ENCODE measurements at places on chromosomes 6 and 20. TPM values are rescaled to one million over a fixed set of nuclear protein-coding genes. Genes with fewer than 3 reads are reported as not detected.

DNA sequence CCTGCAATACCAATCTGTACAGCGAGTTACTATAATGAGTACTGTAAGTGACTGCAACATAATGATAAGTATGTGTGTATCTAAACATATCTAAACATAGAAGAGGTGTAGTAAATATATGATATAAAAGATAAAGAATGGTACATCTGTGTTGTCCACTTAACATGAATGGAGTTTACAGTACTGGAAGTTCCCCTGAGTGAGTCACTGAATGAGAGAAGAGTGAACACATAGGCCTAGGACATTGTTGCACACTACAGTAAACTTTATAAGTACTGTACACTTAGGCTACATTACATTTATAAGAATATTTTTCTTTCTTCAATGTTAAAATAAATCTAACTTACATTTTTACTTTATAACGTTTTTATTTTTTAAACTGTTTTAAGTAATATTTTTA lies 380.4 kb downstream of the MMUT start:
- no peaks in the 10 kb centered on the region for H3K27me3 ChIP-seq
- H3K36me3 ChIP-seq, result no peaks in the 10 kb centered on the region
- no peak overlapping the region for H3K27ac ChIP-seq
- no peaks in the 10 kb centered on the region for H3K4me1 ChIP-seq

DNA sequence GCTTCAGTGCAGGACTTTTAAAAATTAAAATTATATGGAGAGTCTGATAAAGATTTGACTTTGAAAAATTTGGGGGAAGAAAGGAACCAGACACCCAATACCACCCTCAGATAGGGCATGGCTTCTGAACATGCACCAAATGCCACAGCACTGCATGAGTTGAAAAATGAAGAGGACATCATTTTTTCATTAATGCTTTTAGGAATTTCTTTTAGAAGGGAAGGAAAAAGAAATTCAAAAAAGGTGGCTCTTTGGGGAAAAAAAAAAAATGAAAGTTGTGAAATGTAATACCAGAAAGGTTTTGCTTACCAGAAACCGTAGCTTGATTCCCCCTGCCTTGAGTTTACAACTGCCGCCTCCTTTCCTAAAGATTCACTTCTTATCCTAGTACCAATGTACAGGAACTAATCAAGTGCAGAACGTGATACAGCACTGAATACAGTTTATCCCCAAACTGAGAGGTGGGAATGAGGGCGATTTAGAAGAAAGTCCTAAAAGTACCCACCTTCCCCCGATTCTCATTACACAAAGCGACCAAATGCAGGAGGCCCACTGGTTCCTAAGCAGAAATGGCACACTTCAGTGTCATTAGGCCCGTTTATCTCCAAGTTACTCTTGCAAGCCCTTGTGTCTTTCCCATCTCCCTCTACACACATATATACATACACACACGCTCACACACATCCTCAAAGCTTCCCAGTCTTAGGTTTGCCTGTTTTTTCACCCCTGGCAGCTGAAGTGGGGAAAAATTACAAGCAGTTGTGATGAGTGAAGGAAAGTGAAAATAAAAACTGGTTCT lies 2.8 kb downstream of the PPP1R10 start:
- H3K36me3 ChIP-seq, result peaks cover 65% of the 10 kb centered on the region
- H3K4me3 ChIP-seq, result peak overlapping the region; percentile 99
- DNase-seq, result no peak
- peak overlapping the region; percentile 99 for H3K27ac ChIP-seq
- H3K4me1 ChIP-seq, result peaks cover 58% of the 10 kb centered on the region
- no peaks in the 10 kb centered on the region for H3K27me3 ChIP-seq

- no peaks in the 10 kb centered on the region for H3K4me1 ChIP-seq
- no peak overlapping the region for H3K4me3 ChIP-seq
- no peak for DNase-seq
- H3K36me3 ChIP-seq, result no peaks in the 10 kb centered on the region
Observed at GRCh38 chr20:63756648-63756991, 17.0 kb downstream of the SLC2A4RG start.

DNA sequence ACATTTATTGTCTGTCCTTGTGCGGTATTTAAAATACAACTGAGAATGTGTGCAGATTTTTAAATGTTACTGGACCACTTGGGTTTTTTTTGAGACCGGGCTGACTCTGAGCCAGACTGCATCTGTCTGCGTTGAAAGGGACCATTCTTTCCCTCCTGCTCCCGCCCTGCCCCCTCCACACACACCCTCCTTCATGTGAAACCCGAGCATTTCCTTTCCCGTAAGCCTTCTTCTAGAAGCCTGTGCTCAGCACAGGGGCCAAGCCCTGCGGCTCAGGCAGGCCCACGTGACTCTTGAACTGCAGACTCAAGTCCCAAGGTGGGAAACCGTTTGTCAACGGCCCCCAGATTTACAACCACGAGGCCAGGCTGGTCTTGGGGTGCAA lies 82.7 kb upstream of the FOXC1 start:
- H3K4me3 ChIP-seq, result no peak overlapping the region
- peaks cover 8% of the 10 kb centered on the region for H3K4me1 ChIP-seq
- DNase-seq, result no peak
- H3K27me3 ChIP-seq, result peaks cover 25% of the 10 kb centered on the region
- no peak overlapping the region for H3K27ac ChIP-seq

DNA sequence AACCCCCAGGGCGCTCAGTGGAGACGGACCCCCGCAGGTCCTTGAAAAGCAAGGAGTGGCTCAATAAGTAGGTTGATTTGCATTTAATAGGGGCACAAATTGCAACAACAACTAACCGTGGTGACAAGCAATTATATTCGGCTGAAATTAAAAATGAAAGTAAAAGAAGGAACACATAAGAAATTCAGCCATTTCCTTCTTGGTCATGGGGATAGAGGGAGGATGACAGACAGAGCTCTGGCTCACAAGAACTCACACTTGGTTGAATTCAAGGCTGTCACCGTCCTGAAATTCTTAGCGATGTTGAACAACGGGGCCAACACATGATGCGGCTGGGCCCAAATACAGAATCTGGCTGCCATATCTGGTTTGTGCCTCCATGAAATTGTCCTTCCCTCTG lies 129.0 kb downstream of the EDN3 start:
- H3K4me3 ChIP-seq, result peak overlapping the region; percentile 52
- H3K4me1 ChIP-seq, result peaks cover 10% of the 10 kb centered on the region
- H3K36me3 ChIP-seq, result no peaks in the 10 kb centered on the region
- H3K27me3 ChIP-seq, result peaks cover 11% of the 10 kb centered on the region
- DNase-seq, result no peak

DNA sequence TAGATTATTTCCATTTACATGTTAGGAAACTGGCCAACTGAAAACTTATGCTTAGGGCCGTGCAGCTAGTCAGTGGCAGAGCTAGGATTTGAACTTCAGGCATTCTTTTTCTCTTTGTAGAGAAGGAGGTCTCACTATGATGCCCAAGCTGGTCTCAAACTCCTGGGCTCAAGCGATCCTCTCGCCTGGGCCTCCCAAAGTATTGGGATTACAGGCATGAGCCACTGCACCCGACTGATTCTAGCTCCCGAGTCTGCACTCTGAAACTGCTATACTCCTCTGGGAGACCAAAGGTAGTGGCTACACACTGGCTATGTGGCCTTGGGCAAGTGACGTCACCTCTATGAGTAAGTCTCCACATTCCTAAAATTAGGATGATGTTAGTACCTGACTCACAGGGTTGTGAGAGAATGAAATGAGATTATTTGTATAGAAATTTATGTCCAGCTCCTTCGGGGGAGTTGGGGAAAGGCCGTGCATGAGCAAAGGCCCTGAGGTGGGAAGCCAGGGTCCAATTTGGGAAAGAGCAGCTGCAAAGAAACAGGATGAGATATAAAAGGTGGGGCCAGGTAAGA lies 6.4 kb downstream of the PLTP start:
- no peaks in the 10 kb centered on the region for H3K36me3 ChIP-seq
- H3K4me1 ChIP-seq, result peaks cover 19% of the 10 kb centered on the region
- no peak for DNase-seq
- H3K4me3 ChIP-seq, result no peak overlapping the region

The HINT3 gene
- total RNA-seq, result 11.1 TPM

The LY6G6F gene
- total RNA-seq, result not detected

The FABP7 gene
- total RNA-seq, result not detected

The SLC17A1 gene
- not detected for total RNA-seq

The PDYN gene
- not detected for total RNA-seq

The B3GALT4 gene
- 19.1 TPM for total RNA-seq

Data from activated B cell treated with CpG ODN at 0.5 μM for 24 hours (primary cell).